ENCODE measurements at places on chromosomes 2 and 18. TPM values are rescaled to one million over a fixed set of nuclear protein-coding genes. Genes with fewer than 3 reads are reported as not detected.

The NCL gene
- 289 TPM for total RNA-seq

The ING5 gene
- total RNA-seq: 56.8 TPM

The C2orf80 gene
- not detected for total RNA-seq

The CPLX4 gene
- 46.1 TPM for total RNA-seq

The MC4R gene
- total RNA-seq: 1.2 TPM

The C2orf15 gene
- total RNA-seq: 3.6 TPM

The SULT1C4 gene
- 39.4 TPM for total RNA-seq

The PCARE gene
- total RNA-seq: 57.0 TPM

The SEMA4C gene
- total RNA-seq: 57.8 TPM

The ATOH8 gene
- total RNA-seq: 17.6 TPM

The EML6 gene
- 11.4 TPM for total RNA-seq

The ST8SIA5 gene
- total RNA-seq: 7.0 TPM

The CNTNAP5 gene
- 16.3 TPM for total RNA-seq

The PCGF1 gene
- 13.6 TPM for total RNA-seq

The GREB1L gene
- total RNA-seq: 14.9 TPM

The PAX8 gene
- total RNA-seq: 3.7 TPM

The KATNAL2 gene
- total RNA-seq: 4.6 TPM

The FSIP2 gene
- total RNA-seq: 5.5 TPM

The LYPD6B gene
- 6.8 TPM for total RNA-seq

The GPR45 gene
- total RNA-seq: not detected

Data from camera-type eye (tissue), 1 donor.